ENCODE measurements at places on chromosomes 12 and 14.

DNA sequence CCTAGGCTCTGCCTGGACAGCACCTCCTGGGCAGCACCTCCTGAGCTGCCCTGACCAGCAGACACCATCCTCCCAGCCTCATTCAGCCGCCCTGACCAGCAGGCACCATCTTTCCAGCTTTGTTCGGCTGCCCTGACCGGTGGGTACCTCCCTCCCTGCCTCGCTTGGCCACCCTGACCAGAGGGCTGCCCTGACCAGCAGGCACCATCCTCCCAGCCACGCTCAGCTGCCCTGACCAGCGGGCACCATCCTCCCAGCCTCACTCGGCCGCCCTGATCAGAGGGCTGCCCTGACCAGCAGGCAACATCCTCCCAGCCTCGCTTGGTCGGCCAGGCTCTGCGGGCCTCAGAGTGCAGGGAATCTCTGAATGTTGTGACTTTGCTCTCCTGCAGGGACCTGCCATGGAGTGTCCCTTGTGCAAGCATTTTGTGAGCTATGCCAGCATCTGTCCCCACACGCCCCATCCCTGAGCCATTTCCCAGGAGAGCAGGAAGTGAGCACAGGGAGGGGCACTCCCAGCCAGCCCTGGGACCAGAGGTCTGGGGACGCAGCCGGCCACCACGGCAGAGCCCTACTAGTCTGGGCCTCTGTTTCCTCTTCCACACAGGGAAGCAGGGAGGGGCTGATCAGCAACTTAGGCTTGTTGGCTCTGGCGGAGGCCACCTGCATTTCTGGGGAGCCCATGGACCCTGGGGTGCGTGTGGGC lies 265.5 kb downstream of the SEC23A start:
- DNase-seq = no peak

DNA sequence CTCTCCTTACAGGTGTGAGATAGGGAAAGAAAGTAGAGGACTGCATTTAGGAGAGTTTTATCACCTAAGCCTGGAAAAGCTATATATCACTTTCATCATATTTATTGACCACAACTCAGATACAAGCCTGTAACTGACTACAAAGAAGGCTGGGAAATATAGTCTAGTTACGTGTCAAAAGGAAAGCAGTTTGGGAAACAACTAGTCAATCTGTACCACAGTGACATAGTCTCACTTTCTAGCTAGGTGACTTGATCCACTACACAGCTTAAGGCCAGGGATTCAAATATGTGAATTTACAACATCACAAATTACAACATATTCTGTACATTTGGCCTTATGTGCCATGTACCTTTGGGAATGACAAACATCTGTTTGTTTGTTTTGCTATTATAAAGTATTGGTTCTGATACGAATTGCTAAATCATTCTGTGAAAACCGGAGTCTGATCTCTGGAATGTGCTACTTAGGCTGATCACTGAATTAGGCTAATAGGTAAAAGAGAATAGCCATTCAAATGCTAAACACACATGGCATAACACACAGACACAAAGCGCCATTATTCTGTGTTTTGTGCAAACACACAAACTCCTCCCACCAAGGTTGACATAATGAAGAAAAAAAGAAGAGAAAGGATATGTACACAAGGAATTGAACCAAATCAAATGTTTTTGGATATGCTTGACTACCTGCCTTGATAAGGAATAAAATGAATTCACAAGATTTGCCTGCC lies 279.8 kb downstream of the DUSP6 start:
- DNase-seq = no peak

DNA sequence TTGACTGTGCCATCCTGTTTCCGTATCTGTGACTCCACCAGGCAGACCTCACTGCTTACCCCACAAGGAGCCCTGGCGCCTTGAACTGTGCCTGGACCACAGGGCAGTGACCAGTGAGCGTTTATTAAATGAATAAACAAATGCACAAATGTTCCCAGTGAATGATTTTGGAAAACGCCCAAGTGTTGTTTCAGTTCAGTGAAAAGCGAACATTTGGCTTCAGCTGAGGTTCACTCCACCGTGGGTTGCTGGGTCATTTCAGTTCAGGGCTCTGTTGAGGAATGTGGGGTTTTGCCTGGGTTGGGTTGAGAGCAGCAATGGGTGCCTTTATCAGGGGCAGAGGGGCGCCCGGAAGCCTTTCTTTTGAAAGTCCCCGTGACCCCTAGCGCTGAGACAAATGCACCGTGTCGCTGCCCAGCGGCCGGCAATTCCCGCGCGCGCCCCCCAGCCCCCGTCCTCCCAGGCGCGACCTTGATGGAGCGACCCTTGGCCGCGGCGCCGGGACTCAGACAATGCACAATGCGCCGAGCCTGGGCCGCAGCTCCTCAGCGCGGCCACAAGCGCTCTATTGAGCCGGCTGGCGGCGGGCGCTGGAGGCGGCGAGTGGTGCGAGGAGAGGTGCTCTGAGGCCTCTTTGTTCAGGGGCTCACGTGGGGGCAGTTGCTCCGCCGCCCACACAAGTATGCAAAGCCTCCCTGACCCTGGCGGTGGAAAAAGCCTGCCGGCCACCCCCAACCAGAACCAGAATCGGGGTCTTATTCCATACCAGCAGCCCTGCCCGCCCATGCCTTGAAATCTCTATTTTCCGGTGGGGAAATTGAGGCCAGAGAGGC lies 40.5 kb upstream of the CLMN start:
- no peak for DNase-seq

GRCh38 chr12:102022286-102022685 lies 39.5 kb downstream of the WASHC3 start:
- no peak for DNase-seq

DNA sequence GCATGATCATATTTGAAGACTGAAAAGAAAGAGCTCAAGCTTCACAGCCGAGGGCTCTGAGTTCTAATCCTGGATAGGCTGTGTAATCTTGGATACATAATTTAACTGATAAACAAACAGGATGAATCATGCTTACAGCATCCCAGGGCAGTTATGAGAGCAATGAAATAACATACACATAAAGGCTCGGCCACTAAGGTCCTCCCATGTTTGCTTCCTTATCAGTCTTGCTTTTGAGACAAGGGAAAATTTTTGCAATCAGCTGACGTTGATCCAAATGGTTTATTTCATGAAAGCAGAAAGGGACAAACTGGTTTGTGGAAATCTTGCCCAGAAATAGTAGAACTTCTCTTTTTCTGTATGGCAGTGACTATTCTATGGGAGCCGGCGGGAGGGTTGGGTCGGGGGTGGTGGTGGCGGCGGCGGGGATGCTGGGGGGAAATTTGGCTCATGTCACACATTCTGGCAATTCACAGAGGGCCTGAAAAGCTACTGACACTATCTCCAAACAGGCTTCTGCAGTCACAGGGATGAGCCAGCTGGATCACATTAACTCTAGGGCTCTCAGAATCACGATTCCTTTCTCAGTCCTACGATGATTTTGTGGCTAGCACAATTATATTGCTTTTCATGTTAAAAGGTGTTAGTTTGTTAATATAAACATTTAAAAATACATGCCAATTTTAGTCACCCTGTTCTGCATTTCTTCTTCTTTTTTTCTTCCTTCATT lies 124.5 kb downstream of the SLC8A3 start:
- DNase-seq = no peak
